Smooth muscle cell of the coronary artery (primary cell): ENCODE measurements at places on chromosomes 7 and 10. TPM values are rescaled to one million over a fixed set of nuclear protein-coding genes. Genes with fewer than 3 reads are reported as not detected.

The SPDYE5 gene
- total RNA-seq, result 0.12 TPM in 1 of 2 replicates, not detected in the other

The HKDC1 gene
- 0.35 and 1.1 TPM in 2 replicates for total RNA-seq

The PROSER2 gene
- total RNA-seq, result 0.70 and 2.3 TPM in 2 replicates

The RASA4B gene
- total RNA-seq, result 2.0 and 5.7 TPM in 2 replicates

The STOX1 gene
- total RNA-seq, result under 0.01 and 0.12 TPM in 2 replicates

The CPED1 gene
- total RNA-seq, result 32.2 and 50.7 TPM in 2 replicates

The OPALIN gene
- not detected in 2 replicates for total RNA-seq

The TMEM273 gene
- 0.47 TPM in 1 of 2 replicates, not detected in the other for total RNA-seq

The BUD23 gene
- total RNA-seq, result 51.5 and 62.3 TPM in 2 replicates

The TMEM196 gene
- not detected in 2 replicates for total RNA-seq

The CFAP46 gene
- 0.12 and 0.38 TPM in 2 replicates for total RNA-seq

The CD36 gene
- total RNA-seq, result 0.45 and 132 TPM in 2 replicates

The ASAH2 gene
- 0.12 and 1.1 TPM in 2 replicates for total RNA-seq

The GHRHR gene
- not detected in 2 replicates for total RNA-seq
